GF-D8 (cell line): ENCODE measurements at places on chromosomes 1 and 21.

DNA sequence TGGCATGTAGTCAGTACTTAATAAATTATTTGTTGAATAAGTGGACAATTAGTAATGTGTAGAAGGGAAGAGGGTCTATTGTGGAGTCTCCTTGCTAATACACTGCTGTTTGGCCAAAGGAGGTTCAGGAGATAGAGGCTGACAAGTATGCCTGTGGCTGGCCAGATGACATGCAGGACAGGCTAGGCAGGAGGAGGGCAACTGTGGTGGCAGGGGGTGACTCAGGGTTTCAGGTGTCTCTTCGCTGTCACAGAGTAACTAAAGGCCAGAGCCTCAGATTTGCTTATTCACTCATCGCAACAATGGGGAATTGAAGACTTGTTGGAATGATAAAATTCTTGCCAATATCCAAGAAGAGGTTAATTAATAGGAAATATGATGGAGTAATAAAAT, 33.1 kb downstream of the THRAP3 start:
- no peak for DNase-seq

DNA sequence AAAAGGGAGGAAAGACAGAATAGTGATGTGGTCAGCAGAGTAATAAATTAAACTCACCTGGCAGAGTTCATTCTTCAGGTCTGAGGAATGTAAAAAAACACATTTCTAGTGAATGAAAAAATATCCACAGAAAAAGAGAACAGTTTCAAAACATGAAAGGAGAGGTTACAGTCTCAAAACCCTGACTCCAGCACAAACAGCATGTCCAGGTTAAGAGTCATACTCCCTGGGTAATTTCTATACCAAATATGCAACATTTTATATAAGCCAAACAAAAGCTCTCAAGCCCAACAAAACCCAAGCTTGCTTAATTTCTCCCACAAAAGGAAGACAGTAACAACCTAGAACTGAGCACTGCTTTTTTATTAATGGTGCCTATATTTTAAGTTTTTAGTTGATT, 173.0 kb downstream of the NTMT2 start:
- no peak for DNase-seq

DNA sequence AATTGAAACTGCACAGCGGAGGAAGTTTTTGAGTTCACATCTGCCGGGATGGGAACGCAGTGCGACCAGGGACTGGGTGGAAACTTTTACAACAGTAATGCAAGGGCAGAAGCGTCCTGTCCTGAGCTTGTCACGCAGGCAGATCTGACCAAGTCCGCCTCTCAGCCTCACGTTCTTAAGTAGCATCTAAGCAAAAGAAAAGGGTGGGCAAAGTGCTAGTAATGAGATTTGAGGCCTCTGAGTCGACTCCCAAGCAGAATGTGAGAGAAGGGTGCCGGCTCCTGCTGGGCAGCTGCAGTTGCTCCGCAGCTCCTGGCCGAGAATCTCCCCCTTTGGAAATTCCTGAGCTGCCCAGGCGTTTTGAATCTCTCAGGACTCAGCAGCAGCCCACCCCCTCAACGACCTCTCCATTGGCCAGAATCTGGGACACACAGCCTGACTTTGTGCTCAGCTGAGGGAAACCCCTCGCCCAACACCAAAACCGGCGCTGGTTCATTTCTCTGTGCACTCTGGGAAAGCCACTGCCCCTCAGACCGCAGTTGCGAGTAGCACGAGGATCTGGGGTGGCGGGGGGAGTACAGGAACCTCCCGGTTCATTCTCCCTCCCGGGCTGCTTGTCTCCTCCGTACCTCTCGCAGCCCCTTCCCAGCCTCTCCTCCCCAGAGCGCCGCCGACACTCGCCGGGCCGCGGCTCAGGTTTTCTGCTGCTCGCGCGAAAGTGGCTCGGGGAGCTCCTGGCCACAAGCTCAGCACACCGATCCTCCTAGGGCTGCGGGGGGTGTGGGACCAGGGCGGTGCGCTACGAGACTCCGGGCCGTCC, 913 bp upstream of the S1PR1 start:
- no peak for DNase-seq

DNA sequence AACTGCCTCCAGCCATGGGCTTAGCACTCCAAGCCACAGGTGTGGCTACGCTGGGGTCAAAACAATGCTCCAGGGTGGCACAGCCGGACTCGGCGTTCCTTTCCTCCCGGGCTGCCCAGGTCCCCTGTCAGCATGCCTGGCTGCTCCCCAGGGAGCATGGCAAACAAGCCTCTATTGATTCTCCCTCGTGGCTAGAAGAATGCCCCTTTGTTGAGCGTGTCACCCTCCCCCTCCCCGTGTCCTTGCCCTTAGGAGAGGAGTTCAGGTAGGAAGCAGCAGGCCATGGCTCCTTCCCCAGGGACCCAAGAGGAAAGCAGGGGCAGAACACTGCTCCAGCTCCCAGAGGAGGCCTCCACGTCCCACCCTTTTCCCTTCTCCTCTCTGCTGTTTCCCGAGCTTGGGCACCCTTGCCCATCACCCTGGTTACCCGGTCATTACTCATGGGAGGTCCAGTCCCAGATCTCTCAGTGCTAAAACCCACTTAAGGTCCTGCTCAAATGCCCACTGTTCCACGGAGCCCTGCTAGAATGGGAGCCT, 57.4 kb upstream of the CITED4 start:
- DNase-seq = no peak
